KG1 (cell line): ENCODE measurements at places on chromosomes 2 and 18.

DNA sequence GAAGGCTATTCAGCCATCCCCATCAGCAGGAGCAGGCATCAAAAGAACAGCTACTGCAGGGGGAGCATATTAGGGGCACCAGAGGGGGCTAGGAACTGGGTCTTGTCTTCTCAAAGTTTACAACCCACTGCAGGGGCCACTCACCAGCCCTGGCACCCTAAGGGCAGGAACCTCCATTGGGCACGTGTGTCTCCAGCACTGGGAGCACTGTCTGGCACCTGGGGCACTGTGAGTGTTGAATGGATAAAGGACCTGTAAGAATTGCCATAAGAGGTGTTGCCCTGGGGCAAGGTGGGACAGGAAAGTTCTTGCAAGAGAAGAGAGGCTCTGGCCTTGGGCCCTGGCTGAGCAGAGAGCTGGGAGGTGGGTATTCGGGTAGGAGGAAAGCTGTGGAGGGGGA lies 1.4 kb upstream of the STEAP3 start:
- no peak for DNase-seq

GRCh38 chr18:79339094-79339908 lies 56.4 kb upstream of the NFATC1 start:
- DNase-seq = no peak

- no peak for DNase-seq
Observed at GRCh38 chr2:182545420-182546167, 118.8 kb upstream of the PDE1A start.

DNA sequence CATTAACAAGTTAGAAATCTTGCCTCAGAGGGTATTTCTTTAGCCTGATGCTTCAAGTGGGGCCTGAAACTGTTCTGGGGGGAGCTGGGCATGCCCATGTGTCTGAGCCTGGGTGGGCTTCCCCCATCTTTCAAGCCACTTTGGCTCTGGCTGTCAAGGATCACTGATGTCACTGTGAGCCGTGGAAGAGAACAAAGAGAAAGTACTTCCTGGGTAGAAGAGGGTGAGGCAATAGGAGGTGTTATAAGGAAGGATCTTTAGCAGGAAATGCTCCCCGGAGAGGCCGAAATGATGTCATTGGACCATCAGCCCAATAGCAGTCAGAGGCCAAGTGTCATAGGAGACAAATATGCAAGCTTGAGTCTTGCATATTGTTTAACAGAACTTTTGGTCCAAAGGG lies 228.4 kb upstream of the MEX3C start:
- DNase-seq = no peak

DNA sequence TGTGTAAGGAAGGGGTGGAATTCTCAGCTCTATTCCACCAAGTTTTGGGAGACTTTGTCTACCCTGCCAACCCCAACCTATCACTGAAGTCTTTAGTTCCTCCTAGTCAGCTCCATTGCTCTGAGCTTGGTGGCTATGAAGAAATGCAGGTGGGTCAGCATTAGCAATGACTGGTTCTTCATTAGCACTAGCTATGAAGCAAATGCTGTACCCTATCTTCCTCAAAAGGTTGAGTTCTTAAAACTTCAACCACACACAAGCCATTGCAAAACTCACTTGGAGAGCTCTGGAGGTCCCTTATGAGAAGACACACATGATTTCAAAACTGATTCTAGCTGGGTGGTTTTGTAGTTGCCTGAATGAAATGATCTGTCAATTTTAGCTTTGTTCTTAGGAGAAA lies 193.8 kb downstream of the IKZF2 start:
- no peak for DNase-seq

DNA sequence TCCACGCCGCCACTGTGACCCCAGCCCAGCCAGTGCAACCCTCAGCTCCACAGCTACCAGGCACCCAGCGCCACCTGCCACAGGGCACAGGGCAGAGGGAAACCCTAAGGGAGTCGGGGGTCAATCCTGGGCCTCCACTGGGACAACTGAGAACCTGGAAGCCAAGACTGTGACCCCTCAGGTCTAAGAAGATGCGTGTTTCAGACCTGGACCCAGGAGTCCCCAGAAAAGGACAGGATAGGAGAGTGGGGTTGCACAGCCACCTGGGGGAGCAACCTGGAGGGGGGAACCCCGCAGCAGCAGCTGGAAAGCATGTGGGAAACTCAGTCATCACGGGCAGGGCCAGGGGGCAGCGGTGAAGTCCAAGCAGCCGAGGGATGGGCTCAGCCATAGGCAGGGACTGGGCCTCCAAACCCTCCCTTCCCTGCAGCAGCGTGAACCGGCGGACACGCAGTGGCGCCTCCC lies 4.1 kb downstream of the ESPNL start:
- DNase-seq = no peak

DNA sequence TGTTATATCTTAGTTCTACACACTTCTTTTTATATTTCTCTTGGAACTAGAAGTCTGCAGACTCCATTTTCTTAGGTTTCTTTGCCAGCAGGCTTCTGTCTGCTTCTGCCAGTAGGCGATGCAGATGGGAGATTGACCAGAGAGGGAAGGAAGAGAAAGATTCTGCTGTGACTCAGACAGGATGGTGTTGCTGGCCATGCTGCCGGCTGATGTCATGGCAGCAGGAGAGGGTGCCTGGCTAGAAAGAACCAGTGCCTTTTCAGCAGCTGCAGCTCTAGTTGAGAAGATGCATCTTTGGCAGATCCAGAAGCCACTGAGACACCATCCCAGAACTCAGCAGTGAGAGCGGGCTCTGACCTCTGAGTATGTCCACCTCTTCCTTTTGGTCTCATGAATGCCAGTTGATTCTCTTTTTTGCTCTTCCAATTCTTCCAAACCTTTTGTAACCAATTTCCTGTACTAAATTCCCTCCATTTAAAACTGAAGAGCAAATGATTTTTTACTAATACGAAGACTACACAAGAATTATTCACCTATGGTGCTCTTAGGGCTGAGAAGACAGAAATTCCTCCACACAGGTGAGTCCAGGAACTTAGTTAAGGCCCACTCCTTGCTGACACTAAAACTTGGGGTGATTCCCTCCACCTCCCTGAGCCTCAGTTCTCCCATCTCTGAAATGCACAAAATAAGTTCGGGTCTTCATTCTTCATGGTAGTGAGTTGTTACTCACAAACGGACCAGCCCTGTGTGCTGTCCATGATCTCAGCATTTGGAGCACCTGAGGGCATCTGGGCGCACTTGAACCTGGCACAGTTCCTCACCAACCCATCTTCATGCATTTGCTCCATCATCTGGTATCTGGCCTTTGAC lies 200.7 kb downstream of the MYCN start:
- DNase-seq = no peak

DNA sequence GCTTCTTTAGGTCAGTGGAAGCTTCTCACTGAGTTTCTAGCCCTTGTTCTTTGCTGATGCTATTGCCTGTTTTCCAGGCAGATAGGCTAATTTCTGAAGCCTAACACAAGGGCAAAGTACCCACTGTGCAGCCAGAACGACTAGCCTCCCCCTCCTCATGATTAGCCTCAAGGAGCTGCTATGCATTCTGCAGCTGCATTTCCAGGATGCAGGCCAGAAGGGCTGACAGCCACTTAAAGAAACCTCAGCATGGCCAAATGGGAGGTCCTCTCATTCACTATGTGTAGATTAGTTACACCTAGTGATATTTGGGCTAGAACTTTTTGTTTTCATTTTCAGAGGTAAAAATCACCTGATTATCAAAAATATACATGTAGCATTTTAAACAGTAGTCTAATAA lies 216.0 kb downstream of the RAD51AP2 start:
- DNase-seq = no peak

GRCh38 chr18:54003195-54003594 lies 221.3 kb downstream of the MBD2 start:
- no peak for DNase-seq

- no peak for DNase-seq
Observed at GRCh38 chr2:54879598-54880332, 156.3 kb downstream of the EML6 start.

GRCh38 chr2:161710131-161710915 lies 86.1 kb downstream of the SLC4A10 start:
- no peak for DNase-seq

DNA sequence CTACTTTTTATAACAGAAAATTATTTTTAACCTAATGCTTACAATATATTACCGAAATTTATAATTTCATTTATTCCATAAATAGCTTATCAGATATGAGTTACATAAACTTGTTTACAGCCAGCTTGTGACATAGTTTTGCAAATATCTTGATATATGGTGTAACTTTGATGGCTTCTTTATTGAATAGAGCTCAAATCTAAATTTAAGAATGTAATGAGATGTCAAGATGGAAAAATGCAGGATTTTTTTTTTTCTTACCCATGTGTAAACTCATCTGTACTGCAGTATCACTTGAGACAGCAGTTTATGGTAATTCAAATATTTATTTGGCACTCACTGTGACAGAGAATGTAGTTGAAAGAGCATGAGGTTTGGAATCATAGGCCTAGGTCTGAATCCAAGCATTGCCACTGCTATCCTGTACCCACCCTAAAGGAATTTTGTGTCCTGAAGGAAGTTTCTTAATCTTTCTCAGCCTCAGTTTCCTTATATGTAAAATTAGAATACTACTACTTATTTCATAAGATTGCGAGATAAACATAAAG lies 3.8 kb downstream of the CREB1 start:
- no peak for DNase-seq

DNA sequence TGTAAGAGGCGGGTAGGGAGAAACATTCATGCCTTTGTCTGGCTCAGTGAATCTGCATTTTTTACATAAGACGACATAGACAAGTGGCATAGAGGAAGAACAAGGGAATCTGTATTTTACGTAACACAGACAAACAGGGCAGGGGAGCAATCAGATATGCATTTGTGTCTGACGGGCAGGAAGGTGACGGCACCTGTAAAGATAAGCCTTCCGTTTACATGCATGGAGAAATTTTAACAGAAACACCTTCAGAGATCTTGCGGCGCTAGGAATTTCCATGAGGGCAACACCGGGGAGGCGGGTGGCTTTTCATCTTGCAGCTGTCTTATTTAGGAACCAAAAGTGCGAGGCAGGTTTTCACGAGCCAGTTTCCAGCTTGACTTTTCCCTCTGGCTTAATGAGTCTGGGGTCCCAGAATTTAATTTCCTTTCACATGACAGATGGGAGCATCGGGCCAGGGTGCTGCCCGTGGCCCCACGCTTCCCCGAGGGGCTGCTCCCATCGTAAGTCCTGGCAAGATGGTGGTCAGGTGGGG lies 42.6 kb downstream of the RTP5 start:
- no peak for DNase-seq

- DNase-seq = no peak
Observed at GRCh38 chr18:23629444-23629946, 33.2 kb downstream of the ANKRD29 start.

GRCh38 chr2:132999421-132999820 lies 329.4 kb upstream of the LYPD1 start:
- no peak for DNase-seq

DNA sequence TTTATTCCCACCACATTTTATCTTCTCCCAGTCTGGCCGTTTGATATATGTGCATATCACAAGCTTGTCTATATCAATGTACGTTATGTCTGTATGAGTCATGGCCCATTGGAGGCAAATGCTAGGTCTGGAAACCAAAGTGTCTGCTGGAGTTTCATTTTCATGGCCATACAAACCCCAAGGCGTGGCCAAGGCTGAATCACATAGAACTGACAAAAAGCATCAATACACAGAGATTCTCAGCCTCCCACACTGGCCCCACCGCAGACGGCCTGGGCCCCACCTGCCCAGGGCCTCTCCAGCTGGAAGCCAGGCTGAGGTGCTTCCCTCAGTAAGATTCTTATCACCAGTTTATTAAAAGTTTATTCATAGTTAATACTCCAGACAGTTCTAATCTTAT lies 40.5 kb upstream of the SALL3 start:
- DNase-seq = no peak

- DNase-seq = no peak
Observed at GRCh38 chr2:86274265-86274917, 63.0 kb downstream of the REEP1 start.

DNA sequence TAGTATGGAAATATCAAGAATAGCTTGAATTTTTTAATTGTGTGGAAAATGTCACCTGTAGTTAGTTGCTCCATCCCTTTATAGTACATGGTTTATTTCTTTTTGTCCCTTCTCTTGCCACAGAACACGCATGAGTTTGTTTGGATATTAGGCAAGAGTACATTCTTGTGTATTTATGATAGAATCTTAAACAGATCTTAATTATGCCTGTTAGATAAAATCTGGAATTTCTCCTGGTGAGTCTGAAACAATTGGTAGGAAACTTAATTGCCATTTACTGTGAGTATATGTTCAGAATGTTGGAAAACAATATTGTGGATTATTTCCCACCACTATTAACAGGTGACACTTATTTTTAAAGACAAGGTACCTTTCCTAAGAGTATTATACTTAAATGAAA lies 30.2 kb upstream of the CABYR start:
- DNase-seq = no peak

- no peak for DNase-seq
Observed at GRCh38 chr2:42856891-42857632, 64.7 kb upstream of the HAAO start.
